ENCODE measurements at places on chromosomes 1 and 21.

DNA sequence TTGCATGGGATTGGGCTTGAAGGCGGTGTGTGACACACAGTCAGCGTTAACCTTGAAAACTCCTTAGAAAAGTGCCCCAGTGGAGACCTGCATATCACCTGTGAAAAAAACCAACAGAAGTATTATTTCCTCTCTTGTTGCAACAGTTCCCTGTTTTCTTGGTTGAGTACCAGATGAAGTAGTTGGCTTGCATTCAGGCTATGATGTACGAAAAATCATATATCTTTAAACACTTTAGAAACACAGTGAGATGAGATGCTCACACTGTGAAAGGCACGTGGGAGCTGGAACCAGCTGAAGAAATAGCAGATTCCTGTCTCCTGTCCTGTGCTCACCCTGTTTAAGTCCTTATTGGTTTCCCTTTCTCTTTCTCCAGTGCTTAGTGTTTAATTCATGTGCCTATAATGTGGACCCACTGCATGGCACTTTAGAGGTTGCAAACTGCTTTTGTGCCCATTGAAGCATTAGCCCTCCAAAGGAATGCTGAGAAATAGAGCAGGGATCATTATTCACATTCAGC is 2.8 kb downstream of the CAMK1G start:
- DNase-seq, result no peak

- peak; percentile 19 for DNase-seq
Observed at GRCh38 chr21:41816583-41817165, 49.8 kb upstream of the RIPK4 start.

GRCh38 chr1:228807904-228808605 is 72.8 kb downstream of the RHOU start:
- no peak for DNase-seq

DNA sequence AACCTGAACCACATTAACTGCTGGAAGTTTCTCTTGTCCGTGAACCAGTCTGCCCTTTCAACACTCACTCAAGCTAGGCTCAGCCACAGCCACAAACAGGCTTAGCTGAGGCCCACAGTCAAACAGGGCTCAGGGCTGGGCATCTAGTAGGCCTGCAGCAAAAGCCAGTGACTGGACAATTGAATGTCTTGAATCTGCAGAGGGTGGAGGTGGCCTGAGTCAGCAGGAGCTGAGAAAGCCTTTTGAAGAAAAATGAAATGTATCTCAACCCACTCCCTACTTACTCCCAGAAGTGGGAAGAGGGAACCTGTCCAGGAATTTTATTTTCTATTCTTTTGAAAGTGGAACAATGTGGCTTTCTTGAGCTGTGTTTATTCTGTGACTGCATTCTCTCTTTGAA is 95.4 kb downstream of the PTPRU start:
- DNase-seq, result no peak

GRCh38 chr1:194004146-194004545 is 817.7 kb upstream of the B3GALT2 start:
- DNase-seq, result no peak
